ENCODE measurements at places on chromosomes 5 and 9.

DNA sequence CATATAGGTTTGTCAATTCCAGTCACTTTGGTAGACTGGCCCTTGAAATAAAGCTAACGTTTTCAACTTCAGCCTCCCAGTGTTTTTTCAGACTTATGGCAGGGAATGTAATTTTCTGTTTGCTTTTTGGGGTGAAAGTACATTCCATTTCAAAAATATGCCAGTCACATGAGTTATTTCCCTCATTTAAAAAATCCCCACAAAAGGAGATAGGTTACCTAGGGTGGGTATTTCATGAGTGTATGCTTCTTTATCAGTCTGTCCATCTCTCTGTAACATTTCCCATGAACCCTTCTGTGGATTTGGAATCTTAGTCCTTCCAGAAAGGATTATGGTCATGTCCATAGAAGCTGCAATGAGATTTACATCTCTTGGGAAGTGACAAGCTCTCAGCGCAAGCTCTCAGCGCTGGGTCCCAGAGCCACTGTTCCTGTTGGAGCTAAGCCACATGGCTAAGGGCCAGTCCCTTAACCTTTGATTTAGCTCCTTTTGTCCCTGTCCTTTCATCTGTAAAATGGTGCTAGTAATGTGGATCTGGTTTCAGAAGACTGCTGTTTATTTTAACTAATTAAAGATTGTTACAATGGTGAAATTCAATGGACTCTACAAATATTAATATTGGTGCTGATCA lies 294.9 kb downstream of the NR3C1 start:
- DNase-seq = no peak

- no peak for DNase-seq
These were observed 27.3 kb downstream of the ANKRD33B start for GRCh38 chr5:10591159-10591558.

GRCh38 chr9:134057307-134057657 lies 10.5 kb downstream of the BRD3 start:
- no peak for DNase-seq

- DNase-seq = no peak
These were observed 81.6 kb upstream of the CKMT2 start for GRCh38 chr5:81151546-81151945.

DNA sequence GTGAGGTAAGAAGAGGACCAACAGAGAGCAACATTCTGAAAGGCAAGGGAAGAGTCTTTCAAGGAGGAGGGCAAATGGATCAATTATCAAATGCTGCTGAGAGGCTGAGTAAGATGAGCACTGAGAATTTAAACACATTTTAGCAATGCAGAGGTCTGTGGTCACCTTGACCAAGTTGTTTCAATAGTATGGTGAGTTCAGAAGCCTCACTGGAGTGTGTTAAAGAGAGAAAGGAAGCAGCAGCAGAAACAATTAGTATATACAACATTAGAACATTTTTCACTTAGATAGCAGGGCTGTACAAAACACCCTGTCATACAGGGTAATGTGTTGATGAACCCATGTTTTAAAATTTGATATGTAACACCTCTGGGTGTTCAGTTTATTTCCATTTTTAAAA lies 131.5 kb downstream of the NR6A1 start:
- DNase-seq = no peak

GRCh38 chr9:93001031-93001430 lies 53.7 kb downstream of the FGD3 start:
- no peak for DNase-seq

GRCh38 chr9:109471475-109472393 lies 26.4 kb downstream of the PTPN3 start:
- no peak for DNase-seq

DNA sequence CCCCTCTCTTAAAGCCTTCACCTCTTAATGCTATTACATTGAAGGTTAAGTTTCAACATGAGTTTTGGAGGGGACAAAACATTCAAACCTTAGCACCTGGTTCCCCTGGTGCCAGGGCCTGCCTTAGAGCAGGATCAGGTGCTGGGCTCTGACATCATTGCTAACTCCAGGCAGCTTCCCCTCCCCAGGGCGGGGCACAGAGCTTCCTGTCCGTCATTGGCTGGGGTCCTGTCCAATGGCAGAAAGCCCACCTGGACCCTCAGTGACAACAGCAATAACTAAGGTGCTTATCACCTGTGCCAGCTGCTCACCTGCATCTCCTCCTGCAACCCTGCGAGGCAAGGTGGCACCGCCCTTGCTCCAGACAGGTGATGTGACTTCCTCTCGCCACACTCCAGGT lies 177.4 kb downstream of the NSG2 start:
- no peak for DNase-seq

- no peak for DNase-seq
These were observed 152.2 kb downstream of the GADD45G start for GRCh38 chr9:89756891-89757537.

GRCh38 chr5:155290937-155291336 lies 277.4 kb downstream of the KIF4B start:
- DNase-seq = no peak

All from lower lobe of right lung (tissue), 2 donors.